HepG2 (cell line): ENCODE measurements at places on chromosomes 16 and 17. TPM values are rescaled to one million over a fixed set of nuclear protein-coding genes. Genes with fewer than 3 reads are reported as not detected.

DNA sequence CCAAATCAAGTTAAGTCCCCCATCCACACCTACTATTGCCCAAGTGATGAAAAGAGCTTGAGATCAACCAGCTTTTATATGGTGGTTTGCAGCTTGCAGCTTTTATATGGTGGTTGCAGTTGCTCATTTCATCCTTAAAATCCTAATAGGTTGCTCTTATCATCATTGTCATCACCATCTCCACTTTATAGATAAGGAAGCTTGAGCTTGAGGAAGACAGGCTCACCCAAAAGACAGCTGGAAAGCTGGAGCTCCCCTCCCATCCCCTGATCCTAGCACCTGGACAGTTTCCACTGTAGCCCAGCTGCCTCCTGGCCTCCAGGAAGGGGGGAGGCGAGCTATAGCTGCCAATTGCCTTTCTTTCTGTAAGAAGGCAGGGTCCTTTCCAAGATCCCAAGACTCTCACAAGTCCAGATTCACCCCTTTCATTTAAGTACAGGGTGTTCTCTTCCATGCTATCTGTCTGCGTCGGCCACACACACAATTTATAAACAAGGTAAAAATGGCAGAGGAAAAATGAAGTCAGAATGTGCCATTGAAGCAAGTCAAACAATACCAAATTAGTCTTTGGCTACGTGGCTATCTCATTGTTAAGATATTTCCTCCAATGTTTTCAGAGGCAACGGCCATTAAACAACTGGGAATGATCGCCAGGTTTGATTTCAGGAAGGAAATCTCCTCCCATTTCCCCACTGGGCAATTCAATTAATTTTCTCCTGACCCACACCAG lies 63.3 kb downstream of the PECAM1 start:
- DNase-seq: no peak

The MT4 gene
- total RNA-seq: not detected in 2 replicates

DNA sequence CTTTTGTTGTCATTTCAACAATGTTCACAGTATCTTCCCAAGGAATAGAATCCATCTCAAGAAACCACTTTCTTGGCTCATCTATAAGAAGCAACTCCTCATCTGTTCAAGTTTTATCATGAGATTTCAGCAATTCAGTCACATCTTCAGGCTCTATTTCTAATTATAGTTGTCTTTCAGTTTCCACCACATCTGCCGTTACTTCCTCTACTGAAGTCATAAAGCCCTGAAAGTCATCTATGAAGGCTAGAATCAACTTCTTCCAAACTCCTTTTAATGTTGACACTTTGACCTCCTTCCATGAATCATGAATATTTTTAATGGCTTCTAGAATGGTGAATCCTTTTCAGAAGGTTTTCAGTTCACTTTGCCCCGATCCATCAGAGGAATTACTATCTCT lies 102.1 kb downstream of the CDH13 start:
- no peak for DNase-seq

- no peak for DNase-seq
Measured at GRCh38 chr17:13750816-13751793, 149.4 kb upstream of the HS3ST3A1 start.

DNA sequence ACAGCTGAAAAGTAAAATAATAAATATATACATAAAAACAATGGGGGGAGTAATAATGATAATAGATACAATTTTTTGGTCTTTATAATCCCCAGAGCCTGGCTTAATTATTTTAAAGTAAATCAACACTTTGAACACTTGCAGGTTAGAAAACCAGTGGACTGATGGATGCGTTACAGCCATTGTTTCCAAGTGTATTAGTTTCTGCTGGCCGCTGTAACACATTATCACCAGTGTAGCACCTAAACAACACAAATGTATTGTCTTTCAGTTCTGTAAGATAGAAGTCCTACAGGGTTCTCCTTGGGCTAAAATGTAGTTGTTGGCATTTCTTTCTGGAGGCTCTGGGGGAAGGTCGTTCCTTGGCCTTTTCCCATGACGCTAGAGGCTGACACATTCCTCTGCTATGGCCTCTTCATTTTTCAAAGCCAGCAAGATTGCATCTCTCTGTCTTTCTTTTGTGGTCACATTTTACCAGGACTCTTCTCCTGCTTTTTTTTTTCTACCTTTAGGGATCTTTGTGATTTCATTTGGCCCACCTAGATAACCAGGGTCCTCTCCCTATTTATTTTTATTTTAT lies 116.8 kb downstream of the WWOX start:
- DNase-seq: no peak

DNA sequence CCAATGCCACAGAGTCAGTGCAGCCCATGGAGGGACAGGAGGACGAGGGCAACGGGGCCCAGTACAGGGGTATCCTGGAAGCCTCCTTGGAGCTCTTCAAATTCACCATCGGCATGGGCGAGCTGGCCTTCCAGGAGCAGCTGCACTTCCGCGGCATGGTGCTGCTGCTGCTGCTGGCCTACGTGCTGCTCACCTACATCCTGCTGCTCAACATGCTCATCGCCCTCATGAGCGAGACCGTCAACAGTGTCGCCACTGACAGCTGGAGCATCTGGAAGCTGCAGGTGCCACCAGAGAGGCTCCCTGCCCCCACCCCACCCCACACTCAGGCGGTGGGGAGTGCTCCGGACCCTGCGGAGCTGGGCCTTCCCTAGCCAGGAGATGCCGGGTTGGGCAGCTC lies 16.6 kb downstream of the TRPV2 start:
- no peak for DNase-seq

- DNase-seq: no peak
Measured at GRCh38 chr16:83520596-83520995, 287.2 kb upstream of the HSBP1 start.

- no peak for DNase-seq
Measured at GRCh38 chr17:63837962-63838600, 4.4 kb downstream of the SMARCD2 start.

GRCh38 chr17:79878329-79878947 lies 39.2 kb upstream of the CBX4 start:
- no peak for DNase-seq

The TBC1D3I gene
- total RNA-seq: 0.15 TPM in 1 of 2 replicates, not detected in the other
